ENCODE measurements at places on chromosomes 1 and 21.

DNA sequence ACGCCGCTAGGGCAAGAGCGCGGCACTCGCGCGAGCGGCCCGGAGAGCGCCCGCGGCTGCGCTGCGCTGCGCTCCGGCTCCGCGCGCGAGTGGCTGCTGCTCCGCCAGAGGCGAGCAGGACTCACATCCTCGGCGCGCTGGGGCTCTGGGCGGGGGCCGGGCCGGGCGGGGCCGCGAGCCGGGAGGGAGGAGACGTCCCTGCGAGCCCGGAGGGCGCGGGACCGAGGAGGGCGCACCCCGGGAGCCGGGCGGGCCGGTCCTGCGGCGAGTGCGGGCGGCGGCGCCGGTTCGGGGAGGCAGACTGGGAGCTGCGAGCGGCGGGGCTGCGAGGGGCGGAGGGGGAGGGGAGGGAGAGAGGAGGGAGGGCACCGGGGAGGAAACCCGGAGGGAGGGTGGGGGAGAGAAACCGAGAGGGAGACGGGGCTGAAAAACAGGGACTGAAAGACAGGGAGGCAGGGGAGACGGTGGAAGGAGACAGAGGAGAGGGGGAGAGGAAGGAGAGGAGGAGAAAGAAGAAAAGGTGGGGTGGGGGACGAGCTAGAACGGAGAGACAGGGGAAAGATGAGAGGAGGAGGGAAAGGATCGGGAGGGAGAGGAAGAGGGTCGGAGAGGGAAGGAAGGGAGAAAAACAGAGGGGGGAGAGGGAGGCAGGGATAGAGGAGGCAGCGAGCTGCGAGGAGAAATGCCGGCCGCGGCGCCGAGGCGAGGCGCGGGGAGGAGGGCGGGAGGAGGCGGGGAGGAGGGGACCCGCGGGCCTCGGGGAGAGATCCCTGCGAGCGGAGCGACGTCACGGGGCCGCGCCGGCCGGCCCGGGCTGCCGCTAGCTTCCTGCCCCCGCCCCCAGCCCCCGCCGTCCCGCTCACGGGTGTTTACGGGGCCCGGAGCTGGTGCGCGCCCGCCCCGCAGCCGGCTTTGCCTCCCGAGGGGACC is at the start of gene CAMK2N1:
TSS of gene CAMK2N1 (minus strand) at position 684 of the 930 bp plus-strand sequence. CDS start 831 bp downstream, outside the sequence.
- DNase-seq: peak; percentile 44

DNA sequence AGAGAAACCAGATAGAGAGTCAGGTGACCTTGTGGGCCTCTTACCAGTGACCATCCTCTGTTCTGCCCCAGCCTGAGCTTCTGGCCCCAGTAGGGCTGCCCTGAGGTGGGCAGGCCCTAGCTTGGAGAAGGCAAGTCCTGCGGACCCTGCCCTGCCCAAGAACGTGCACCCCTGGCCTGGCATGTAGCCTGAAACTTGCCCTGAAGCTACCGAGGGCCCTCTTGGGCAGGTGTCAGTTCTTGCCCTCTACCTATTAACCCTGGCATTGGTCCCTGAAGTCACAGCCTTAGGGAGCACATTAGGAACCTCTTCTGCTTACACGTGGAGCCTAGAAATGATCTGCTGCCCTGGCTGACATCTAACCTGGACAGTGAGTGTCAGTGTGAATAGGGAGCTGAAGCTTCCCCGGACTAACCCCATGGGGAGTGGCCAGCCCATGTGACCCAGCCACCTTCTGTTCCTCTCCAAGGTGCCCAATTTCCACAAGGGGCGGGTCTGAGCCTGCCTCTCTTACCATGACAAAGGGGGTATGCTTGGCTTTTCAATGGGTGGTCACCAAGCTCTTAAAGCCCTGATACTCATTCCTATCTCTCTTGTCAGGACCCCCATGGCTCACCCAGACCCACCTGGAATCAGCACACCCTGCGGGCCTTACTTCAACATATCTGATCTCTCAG is 163.0 kb downstream of the ZSCAN20 start:
- DNase-seq: no peak

DNA sequence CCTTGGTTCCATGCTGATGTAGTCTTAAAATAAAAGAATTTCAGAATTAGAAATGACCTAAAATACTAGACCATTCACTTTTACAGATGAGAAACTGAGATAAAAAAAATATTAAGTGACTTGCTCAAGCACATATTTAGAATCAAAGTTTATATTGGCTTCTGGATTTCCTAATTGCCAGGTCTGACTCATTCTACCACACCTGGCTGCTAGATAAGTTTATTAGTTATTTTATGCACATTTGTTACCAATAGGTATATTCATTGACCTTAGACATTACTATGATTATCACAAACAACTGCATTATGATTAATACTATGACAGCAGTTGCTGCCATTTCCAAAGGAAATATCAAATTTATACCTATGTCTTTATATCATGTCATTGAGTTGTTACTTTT is 497.5 kb downstream of the RWDD3 start:
- no peak for DNase-seq

GRCh38 chr1:64659478-64660138 is 85.3 kb upstream of the RAVER2 start:
- no peak for DNase-seq

GRCh38 chr1:46342084-46342656 is 1.6 kb downstream of the NSUN4 start:
- no peak for DNase-seq

- no peak for DNase-seq
Observed at GRCh38 chr1:92822879-92823278, 9.0 kb upstream of the RPL5 start.
